ENCODE measurements at places on chromosomes 2 and 18.

- DNase-seq = no peak
These were observed 163.8 kb downstream of the SETBP1 start for GRCh38 chr18:44844486-44844885.

GRCh38 chr2:16031058-16031847 is 90.9 kb downstream of the MYCN start:
- no peak for DNase-seq

DNA sequence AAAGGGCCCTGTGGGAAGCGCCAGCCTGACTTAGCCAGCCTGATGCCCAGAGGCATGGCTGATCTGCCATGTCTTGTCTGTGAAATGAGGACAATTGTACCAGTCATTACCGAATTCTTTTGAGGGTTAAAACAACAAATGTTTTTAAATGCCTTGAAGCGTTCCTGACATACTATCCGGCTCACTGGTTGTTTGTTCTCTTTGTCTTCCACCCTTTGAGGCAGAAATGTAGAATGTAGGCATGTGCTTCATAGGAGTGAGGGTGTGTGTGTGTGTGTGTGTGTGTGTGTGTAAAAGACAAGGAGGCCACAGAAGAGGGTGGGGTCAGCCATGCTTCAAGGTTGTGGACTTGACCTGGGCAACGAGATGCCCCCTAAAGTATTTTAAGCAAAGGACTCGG is 35.5 kb downstream of the TGFBRAP1 start:
- DNase-seq = no peak

DNA sequence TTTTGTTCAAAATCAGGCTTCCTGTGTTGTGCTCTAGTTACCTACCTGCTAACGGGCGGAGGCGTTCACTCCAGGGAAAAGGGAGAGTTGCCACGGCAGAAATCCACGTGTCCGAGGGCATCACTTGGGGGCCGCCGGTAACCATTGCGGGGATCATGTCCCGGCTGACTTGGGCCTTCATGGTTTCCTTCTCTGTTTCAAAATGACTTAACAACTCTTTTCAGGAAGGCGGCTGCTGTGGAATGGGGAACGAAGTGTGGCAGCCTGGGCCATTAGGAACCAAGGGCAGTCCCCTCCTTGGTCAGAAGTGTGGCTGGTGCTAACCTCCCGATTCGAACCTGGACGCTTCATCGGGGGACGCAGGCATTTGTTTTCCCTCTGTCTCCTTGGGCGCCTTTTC is 56.8 kb downstream of the INPP5D start:
- DNase-seq = no peak

GRCh38 chr2:136057023-136057801 is 60.7 kb downstream of the CXCR4 start:
- no peak for DNase-seq

GRCh38 chr2:128986867-128987268 is 668.2 kb upstream of the HS6ST1 start:
- no peak for DNase-seq

- DNase-seq = no peak
These were observed 165.2 kb upstream of the KLF7 start for GRCh38 chr2:207330912-207331311.

- DNase-seq = no peak
These were observed 12.2 kb downstream of the DNAJB2 start for GRCh38 chr2:219291394-219291793.

- DNase-seq = no peak
These were observed 220.6 kb downstream of the SETBP1 start for GRCh38 chr18:44901283-44901682.

DNA sequence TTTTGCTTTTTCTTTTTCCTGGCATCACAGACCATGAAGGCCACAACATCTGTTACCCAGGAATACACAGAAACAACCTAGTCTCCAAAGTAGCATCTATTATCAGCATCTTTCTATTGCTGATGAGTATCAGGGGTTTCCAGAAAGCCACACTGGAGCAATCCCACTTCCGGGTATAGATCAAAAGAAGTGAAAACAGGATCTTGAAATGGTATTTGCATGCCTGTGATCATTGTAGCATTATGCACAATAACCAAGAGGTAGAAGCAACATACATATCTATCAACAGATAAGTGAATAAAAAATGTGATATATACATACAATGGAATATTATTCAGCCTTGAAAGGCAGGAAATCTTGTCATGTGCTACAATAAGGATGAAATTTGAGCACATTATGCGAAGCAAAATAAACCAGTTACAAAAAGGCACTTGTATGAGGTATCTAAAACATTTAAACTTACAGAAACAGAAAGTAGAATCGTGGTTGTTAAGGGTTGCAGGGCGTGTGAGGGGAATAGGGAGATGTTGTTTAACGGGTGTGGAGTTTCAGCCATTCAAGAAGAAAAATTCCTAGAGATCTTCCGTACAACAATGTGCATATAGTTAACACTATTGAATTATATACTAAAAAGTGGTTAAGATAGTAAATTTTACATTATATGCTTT is 115.1 kb downstream of the KCNE4 start:
- DNase-seq = no peak
